Activated naive CD4-positive, alpha-beta T cell treated with anti-CD3 and anti-CD28 coated beads for 36 hours (primary cell): ENCODE measurements at places on chromosomes 16 and 17. TPM values are rescaled to one million over a fixed set of nuclear protein-coding genes. Genes with fewer than 3 reads are reported as not detected.

- no peaks in the 10 kb centered on the region for H3K27me3 ChIP-seq
- H3K36me3 ChIP-seq: no peaks in the 10 kb centered on the region
- H3K27ac ChIP-seq: no peak overlapping the region
- H3K4me1 ChIP-seq: no peaks in the 10 kb centered on the region
- no peak for DNase-seq
- no peak overlapping the region for H3K4me3 ChIP-seq
Measured at GRCh38 chr17:31825961-31826691, 32.9 kb downstream of the COPRS start.

- H3K27ac ChIP-seq: no peak overlapping the region
- no peaks in the 10 kb centered on the region for H3K4me1 ChIP-seq
Measured at GRCh38 chr17:81526662-81527571, 1.3 kb upstream of the FSCN2 start.

GRCh38 chr17:5541610-5542202, 42.6 kb downstream of the NLRP1 start:
- no peak for DNase-seq
- no peak overlapping the region for H3K4me3 ChIP-seq
- no peaks in the 10 kb centered on the region for H3K27me3 ChIP-seq

DNA sequence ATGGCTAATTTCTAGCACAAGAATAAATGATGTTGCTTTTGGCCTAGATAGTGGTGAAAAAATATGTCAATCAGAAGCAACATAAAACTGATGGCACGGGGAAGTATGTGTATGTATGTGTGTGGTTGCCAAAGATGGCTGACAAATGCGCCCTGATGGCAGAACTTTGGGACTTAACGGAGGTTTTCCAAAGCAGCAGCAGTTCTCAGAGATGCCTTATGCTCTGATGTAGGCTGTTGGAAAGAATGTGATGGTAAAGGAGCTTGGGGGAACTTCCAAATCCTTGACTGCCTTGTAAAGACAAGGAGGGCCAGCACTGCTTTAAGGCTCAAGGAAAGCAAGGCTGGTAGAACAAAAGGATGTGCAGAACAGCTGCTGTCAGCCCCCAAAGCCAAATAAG, 16.0 kb downstream of the KCTD19 start:
- H3K27me3 ChIP-seq: peaks cover 3% of the 10 kb centered on the region
- no peak for DNase-seq
- peak overlapping the region; percentile 96 for H3K27ac ChIP-seq
- H3K4me1 ChIP-seq: peaks cover 44% of the 10 kb centered on the region
- H3K36me3 ChIP-seq: no peaks in the 10 kb centered on the region

- peaks cover 21% of the 10 kb centered on the region for H3K4me1 ChIP-seq
- H3K36me3 ChIP-seq: peaks cover 4% of the 10 kb centered on the region
- H3K27me3 ChIP-seq: no peaks in the 10 kb centered on the region
- H3K4me3 ChIP-seq: no peak overlapping the region
- H3K27ac ChIP-seq: no peak overlapping the region
Measured at GRCh38 chr17:37610971-37611370, 1.8 kb upstream of the SYNRG start.

DNA sequence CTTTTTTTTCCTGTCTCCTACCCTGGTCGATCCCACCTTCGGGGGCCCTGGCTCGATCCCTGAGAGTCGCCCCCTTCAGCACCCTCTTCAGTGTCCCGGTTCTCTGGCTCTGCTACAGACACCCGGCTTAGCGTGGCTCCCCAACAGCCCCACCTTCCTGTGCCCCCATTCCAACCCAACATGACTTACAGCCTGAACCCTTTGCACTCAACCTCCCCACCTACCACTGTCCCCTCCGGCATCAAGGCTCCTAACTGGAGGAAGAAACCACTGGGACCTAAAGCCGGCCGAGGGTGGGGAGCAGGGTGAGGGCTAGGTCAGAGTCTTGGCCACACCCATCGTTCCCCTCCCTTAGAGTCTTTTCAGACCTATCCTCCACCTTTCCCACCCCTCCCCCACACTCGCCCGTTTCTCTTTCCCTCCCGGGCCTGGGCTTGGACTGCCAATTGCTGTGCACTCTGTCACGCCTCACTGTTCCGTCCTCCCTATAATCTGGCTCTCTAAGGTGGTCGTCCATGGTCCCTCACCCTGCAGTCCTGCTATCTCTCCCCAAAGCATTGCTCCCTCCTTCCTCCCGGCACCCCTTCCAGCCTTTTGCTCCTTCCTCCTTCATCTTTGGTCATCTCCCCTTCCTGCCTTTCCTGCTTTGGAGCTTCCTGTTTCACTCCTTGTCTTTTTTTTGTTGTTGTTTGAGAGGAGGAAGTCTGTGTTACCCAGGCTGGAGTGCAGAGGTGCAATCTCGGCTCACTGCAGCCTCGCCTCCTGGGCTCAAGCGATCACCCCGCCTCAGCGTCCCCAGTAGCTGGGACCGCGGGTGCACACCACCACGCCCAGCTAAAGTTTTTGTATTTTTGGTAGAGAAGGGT, 890 bp upstream of the CLDN7 start:
- no peak overlapping the region for H3K27ac ChIP-seq
- peaks cover 6% of the 10 kb centered on the region for H3K36me3 ChIP-seq
- peak overlapping the region; percentile 55 for H3K4me3 ChIP-seq
- H3K27me3 ChIP-seq: peaks cover 21% of the 10 kb centered on the region

DNA sequence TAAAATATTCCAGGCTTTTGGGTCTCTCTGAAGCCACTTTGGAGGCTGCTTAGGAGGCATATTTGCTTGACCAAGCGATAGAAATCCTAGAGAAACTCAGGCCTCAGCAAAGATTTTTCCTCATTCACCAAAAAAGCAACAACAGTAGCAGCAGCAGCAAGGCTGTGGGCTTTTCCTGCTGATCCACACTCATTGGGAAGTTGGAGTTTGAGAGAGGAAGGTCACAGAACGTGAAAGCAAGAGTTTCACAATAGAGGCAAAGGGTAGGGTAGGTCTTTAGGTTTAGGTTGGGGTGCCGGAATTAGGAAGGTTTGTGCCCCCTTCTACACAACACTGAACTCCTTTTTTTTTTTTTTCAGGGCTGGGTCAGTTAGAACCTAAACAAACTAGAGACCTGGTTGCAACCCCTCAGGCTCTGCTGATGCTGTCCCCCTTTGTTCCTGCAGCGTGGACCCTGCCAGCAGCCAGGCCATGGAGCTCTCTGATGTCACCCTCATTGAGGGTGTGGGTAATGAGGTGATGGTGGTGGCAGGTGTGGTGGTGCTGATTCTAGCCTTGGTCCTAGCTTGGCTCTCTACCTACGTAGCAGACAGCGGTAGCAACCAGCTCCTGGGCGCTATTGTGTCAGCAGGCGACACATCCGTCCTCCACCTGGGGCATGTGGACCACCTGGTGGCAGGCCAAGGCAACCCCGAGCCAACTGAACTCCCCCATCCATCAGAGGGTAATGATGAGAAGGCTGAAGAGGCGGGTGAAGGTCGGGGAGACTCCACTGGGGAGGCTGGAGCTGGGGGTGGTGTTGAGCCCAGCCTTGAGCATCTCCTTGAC, 2.0 kb downstream of the TMUB2 start:
- peak overlapping the region; percentile 100 for H3K4me3 ChIP-seq
- peaks cover 34% of the 10 kb centered on the region for H3K4me1 ChIP-seq
- peak overlapping the region; percentile 99 for H3K27ac ChIP-seq
- H3K27me3 ChIP-seq: no peaks in the 10 kb centered on the region
- DNase-seq: no peak

DNA sequence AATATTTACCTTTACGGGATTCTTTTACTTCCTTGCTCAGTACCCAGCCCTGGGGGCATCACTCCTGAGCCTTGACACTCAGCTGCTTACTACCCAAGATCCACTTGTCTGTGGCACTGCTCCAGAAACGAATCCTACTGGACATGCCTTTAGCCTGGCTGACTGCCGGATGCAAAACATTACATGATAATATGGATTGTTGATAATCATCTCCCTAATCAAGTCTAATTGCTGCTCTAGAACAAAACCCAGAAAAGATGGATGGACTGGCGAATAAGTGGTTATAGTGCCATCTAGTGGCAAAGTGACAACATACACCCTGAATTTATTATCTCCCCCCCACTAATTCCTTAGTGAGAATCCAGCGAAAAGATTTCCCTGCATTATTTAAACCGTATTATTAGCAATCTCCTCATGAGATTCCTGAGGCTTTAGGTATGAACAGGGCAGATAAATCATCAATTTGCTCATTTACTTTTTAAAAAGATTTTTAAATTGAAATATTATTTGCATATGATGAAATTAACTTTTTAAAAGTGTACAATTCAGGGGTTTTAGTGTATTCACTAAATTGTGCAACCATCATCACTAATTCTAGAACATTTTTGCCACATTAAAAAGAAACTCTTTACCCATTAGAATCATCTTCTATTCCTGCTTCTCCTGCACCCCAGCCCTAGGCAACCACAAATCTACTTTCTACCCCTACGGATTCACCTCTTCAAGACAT, 61.6 kb downstream of the RGS9 start:
- no peaks in the 10 kb centered on the region for H3K27me3 ChIP-seq
- no peak for DNase-seq
- no peaks in the 10 kb centered on the region for H3K36me3 ChIP-seq
- no peak overlapping the region for H3K4me3 ChIP-seq
- H3K4me1 ChIP-seq: peaks cover 8% of the 10 kb centered on the region

The GNAO1 gene
- 0.25 TPM for total RNA-seq

The TADA2A gene
- 27.3 TPM for total RNA-seq

The NAGS gene
- 0.17 TPM for total RNA-seq

The HAGH gene
- 30.1 TPM for total RNA-seq

The SCARF1 gene
- total RNA-seq: 0.43 TPM

The SULT1A4 gene
- total RNA-seq: 1.8 TPM
